ENCODE measurements at places on chromosomes 5 and 9.
A peak's percentile ranks its signal among the peaks of the same experiment; 100 is the strongest.

DNA sequence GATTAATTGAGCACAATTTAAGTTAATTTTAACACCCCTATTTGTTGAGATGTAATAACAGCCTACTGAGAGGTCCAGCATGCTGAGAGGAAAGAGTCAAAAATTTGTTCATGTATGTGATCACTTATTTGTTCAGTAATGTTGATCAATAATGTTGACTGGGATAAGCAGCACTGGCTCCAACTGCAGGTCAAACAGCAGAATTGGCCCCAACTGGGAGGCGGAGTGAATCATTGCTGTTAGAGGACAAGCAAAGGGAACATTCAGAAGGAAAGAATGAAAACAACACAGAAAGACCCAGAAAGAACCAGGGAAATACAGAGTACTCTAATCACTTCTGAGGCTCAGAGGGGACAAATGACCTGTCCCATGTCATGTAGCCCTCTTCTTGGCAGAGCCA is 221.1 kb downstream of the COMMD10 start:
- no peaks in the 10 kb centered on the region for H3K4me1 ChIP-seq
- H3K4me3 ChIP-seq, result no peak overlapping the region
- no peak overlapping the region for H3K27ac ChIP-seq
- no peaks in the 10 kb centered on the region for H3K27me3 ChIP-seq
- peaks cover 50% of the 10 kb centered on the region for H3K36me3 ChIP-seq

- no peaks in the 10 kb centered on the region for H3K36me3 ChIP-seq
- H3K4me1 ChIP-seq, result peaks cover 29% of the 10 kb centered on the region
- peak; percentile 37 for DNase-seq
- no peak overlapping the region for H3K4me3 ChIP-seq
Observed at GRCh38 chr5:151086905-151087360, 6.1 kb upstream of the TNIP1 start.

- H3K4me1 ChIP-seq, result no peaks in the 10 kb centered on the region
- no peaks in the 10 kb centered on the region for H3K36me3 ChIP-seq
- H3K4me3 ChIP-seq, result no peak overlapping the region
- no peaks in the 10 kb centered on the region for H3K27me3 ChIP-seq
- no peak overlapping the region for H3K27ac ChIP-seq
Observed at GRCh38 chr5:62653864-62654575, 75.4 kb downstream of the LRRC70 start.

DNA sequence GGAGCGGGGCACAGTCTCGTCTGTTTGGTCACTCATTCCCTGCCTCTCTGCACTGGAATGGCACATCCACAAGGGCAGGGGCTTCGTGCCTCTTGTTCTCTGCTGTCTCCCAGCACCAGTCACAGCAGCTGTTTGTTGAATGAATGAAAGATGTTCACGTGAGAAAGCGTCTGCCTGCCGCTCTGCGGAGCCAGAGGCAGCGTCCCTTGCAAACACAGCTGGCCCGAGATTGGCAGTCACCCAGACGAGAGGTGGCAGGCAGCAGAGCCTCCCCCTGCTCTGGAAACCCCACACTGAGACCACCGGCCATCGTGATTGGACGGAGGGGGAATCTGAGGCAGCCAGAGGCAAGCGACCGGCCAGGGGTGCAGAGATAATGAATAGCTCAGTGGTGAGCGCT is 6.0 kb upstream of the FAM163B start:
- no peak overlapping the region for H3K4me3 ChIP-seq
- H3K27ac ChIP-seq, result no peak overlapping the region
- H3K4me1 ChIP-seq, result no peaks in the 10 kb centered on the region
- peaks cover 2% of the 10 kb centered on the region for H3K27me3 ChIP-seq

- no peaks in the 10 kb centered on the region for H3K36me3 ChIP-seq
- H3K4me3 ChIP-seq, result no peak overlapping the region
- H3K4me1 ChIP-seq, result no peaks in the 10 kb centered on the region
- DNase-seq, result no peak
Observed at GRCh38 chr9:93085676-93086075, 10.3 kb upstream of the CARD19 start.

DNA sequence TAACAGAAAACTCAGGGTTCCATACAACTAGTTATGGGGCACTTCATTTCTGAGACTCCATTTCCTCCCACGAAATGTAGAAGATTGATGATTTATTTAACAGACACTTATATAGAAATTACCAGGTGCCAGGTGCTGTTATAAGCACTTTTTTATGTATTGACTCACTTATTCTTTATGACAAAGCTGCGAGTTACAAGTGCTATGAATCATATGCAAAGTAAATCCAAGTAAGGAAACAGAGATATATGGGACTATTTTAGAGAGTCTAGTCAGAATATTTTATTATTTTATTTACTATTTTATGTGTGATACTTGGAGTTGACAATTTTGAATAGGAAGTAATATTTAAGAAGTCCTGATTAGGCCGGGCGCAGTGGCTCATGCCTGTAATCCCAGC is 822.8 kb upstream of the C9orf72 start:
- H3K4me1 ChIP-seq, result no peaks in the 10 kb centered on the region
- no peaks in the 10 kb centered on the region for H3K27me3 ChIP-seq
- H3K4me3 ChIP-seq, result no peak overlapping the region
- no peaks in the 10 kb centered on the region for H3K36me3 ChIP-seq
- DNase-seq, result no peak

DNA sequence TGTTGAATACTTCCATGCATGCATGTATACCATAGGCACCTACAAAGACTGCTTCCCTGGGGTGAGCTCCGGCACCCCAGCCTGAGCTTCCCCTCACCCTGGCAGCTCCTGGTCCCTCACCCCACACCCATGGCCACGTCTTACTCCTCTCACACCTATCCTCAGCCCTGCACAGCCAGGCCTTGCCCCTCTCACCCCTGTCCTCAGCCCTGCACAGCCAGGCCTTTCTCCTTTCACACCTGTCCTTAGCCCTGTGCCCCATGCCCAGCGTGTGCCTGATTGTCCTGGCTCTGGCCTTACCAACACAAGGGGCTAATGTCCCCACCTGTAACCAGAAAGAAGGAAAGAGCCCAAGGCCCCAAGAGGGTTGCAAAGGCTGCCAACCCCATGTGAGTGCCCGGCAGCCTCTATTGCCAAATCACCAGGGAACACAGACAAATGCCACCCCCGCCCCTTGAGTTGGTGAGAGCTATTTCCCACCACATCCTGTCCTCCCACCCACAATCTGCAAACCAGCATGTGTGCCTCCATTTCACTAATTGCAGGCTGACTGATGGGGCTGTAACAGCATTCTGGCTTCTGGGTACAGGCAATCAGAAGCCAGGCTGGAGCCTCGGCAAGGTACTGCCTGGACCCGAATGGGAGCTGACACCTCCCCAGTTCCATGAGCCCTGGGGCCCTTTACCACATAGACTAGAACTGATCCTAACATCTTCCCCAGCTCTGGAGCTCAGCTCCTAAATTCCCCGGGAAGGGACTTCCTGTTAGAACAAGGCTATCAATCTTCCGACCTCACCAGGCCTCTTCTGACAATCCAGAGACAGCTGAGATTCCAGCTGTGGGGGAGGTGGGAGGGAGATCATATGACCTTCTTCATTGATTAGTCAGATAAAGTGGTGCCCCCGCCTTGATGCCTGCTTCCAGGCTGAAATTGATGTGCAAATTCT is 78.2 kb downstream of the FAM114A2 start:
- peaks cover 14% of the 10 kb centered on the region for H3K4me1 ChIP-seq
- H3K36me3 ChIP-seq, result no peaks in the 10 kb centered on the region
- no peak overlapping the region for H3K27ac ChIP-seq
- no peak for DNase-seq

GRCh38 chr5:128632264-128632663 is 94.2 kb upstream of the FBN2 start:
- no peak overlapping the region for H3K27ac ChIP-seq

GRCh38 chr5:156800929-156801328 is 49.2 kb upstream of the PPP1R2B start:
- no peaks in the 10 kb centered on the region for H3K36me3 ChIP-seq
- DNase-seq, result no peak
- no peak overlapping the region for H3K27ac ChIP-seq
- no peaks in the 10 kb centered on the region for H3K4me1 ChIP-seq

- DNase-seq, result no peak
- H3K27ac ChIP-seq, result no peak overlapping the region
- H3K36me3 ChIP-seq, result no peaks in the 10 kb centered on the region
- H3K27me3 ChIP-seq, result no peaks in the 10 kb centered on the region
- H3K4me1 ChIP-seq, result no peaks in the 10 kb centered on the region
- no peak overlapping the region for H3K4me3 ChIP-seq
Observed at GRCh38 chr9:129401623-129402370, 219.1 kb downstream of the C9orf50 start.

DNA sequence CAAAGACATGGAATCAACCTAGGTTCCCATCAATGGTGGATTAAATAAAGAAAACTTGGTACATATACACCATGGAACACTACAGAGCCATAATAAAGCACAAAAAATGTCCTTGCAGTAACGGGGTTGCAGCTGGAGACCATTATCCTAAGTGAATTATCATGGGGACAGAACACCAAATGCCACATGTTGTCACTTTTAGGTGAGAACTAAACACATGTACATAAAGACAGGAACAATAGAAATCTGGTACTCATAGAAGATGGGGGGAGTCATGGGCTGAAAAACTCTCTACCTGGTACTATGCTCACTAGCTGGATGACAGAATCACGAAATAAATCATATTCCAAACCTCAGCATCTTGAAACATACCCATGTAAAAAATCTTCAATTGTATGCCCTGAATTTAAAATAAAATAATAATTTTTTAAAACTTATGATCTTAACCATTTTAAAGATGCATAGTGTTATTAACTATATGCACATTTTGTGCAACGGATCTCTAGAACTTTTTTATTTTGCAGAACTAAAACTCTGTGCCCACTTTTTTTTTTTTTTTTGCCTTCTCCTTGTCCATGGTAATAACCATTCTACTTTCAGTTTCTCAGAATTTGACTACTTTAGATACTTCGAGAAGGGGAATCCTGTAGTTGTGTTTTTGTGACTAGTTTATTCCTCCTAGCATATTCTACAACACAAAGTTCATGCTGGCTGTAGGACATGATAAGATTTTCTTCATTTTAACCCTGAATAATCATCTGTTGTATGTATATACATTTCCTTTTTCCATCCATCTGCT is 1081.6 kb upstream of the ACO1 start:
- no peak overlapping the region for H3K4me3 ChIP-seq
- H3K4me1 ChIP-seq, result no peaks in the 10 kb centered on the region
- H3K27me3 ChIP-seq, result no peaks in the 10 kb centered on the region
- no peak for DNase-seq
- H3K36me3 ChIP-seq, result no peaks in the 10 kb centered on the region

- H3K36me3 ChIP-seq, result no peaks in the 10 kb centered on the region
- no peaks in the 10 kb centered on the region for H3K27me3 ChIP-seq
- no peak overlapping the region for H3K4me3 ChIP-seq
- DNase-seq, result no peak
Observed at GRCh38 chr9:35367451-35367850, 122.5 kb upstream of the RUSC2 start.

- H3K27ac ChIP-seq, result no peak overlapping the region
- H3K4me3 ChIP-seq, result no peak overlapping the region
- H3K4me1 ChIP-seq, result peaks cover 5% of the 10 kb centered on the region
- DNase-seq, result no peak
- H3K27me3 ChIP-seq, result no peaks in the 10 kb centered on the region
Observed at GRCh38 chr5:96927008-96927407, 8.9 kb upstream of the LNPEP start.

- H3K36me3 ChIP-seq, result no peaks in the 10 kb centered on the region
- no peaks in the 10 kb centered on the region for H3K4me1 ChIP-seq
- H3K27me3 ChIP-seq, result no peaks in the 10 kb centered on the region
- no peak for DNase-seq
- H3K4me3 ChIP-seq, result no peak overlapping the region
Observed at GRCh38 chr5:136279314-136279713, 86.0 kb downstream of the TRPC7 start.

DNA sequence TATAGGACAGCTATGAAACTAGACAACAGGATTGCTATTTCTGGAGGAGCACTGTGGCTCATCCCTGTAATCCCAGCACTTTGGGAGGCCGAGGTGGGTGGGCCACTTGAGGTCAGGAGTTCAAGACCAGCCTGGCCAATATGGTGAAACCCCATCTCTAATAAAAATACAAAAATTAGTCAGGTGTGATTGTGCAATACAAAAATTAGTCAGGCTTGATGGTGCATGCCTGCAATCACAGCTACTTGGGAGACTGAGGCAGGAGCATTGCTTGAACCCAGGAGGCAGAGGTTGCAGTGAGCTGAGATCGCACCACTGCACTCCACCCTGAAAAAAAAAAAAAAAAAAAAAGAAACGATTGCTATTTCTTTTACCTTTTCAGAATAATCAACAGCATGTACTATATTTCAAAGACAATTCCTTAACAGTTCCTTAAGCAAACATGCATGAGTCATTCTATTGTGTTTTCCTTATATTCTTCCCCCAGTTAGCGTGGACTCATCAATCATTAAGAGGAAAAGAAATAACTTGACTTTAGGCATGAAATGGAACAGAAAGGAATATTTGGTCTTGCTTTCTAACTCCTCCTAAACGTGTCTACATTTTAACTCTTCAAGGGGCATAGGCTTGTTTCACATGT is 162.6 kb downstream of the TAF11L14 start:
- no peak for DNase-seq
- no peaks in the 10 kb centered on the region for H3K27me3 ChIP-seq
- no peaks in the 10 kb centered on the region for H3K4me1 ChIP-seq
- no peak overlapping the region for H3K27ac ChIP-seq

- no peaks in the 10 kb centered on the region for H3K36me3 ChIP-seq
- DNase-seq, result no peak
- no peak overlapping the region for H3K4me3 ChIP-seq
- H3K27me3 ChIP-seq, result no peaks in the 10 kb centered on the region
Observed at GRCh38 chr9:28921857-28922500, 1348.7 kb upstream of the C9orf72 start.

GRCh38 chr5:114981111-114981510 is 188.6 kb downstream of the TRIM36 start:
- no peaks in the 10 kb centered on the region for H3K36me3 ChIP-seq
- H3K4me1 ChIP-seq, result no peaks in the 10 kb centered on the region
- H3K27me3 ChIP-seq, result no peaks in the 10 kb centered on the region
- H3K4me3 ChIP-seq, result no peak overlapping the region
- DNase-seq, result no peak

GRCh38 chr9:105093685-105094084 is 150.8 kb upstream of the SLC44A1 start:
- DNase-seq, result no peak
- no peak overlapping the region for H3K27ac ChIP-seq
- no peaks in the 10 kb centered on the region for H3K4me1 ChIP-seq
- H3K36me3 ChIP-seq, result no peaks in the 10 kb centered on the region

GRCh38 chr9:121453232-121453892 is 46.3 kb downstream of the GGTA1 start:
- DNase-seq, result peak; percentile 29
- no peaks in the 10 kb centered on the region for H3K27me3 ChIP-seq
- no peak overlapping the region for H3K4me3 ChIP-seq
- no peaks in the 10 kb centered on the region for H3K36me3 ChIP-seq

DNA sequence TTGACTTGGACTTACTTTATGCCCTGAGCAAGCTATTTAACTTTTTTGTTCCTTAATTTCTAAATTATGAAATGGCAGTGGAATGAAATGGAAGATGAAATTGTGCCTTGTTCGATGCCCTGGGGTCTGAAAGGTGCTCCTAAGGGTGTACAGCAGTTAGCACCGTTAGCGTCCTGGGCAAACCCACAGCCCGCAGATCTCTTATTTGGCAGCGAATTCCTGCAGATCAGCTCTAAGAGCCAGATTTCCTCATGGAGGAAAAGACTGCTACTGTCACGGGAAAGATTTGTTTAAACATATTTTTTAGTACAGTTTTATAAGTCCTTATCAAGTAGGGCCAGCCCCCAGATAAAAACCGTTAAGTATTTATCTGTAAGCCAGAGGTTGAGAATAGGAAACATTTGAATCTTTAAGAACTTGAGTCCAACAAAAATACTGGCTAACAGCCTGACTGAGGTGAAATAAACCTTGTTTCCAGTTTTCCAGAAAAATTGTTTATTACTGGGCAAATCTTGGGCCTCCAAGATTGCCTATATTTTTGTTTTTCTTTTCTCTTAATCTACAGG is 216.5 kb upstream of the DMRT1 start:
- DNase-seq, result no peak
- no peak overlapping the region for H3K27ac ChIP-seq

Measured in lung (tissue), 17 donors.